ENCODE measurements at places on chromosomes 7 and 10.

GRCh38 chr7:134636008-134636449 is 10.6 kb upstream of the BPGM start:
- DNase-seq = peak; percentile 35

GRCh38 chr10:103748020-103748419 is 107.4 kb downstream of the SH3PXD2A start:
- DNase-seq = peak; percentile 34

DNA sequence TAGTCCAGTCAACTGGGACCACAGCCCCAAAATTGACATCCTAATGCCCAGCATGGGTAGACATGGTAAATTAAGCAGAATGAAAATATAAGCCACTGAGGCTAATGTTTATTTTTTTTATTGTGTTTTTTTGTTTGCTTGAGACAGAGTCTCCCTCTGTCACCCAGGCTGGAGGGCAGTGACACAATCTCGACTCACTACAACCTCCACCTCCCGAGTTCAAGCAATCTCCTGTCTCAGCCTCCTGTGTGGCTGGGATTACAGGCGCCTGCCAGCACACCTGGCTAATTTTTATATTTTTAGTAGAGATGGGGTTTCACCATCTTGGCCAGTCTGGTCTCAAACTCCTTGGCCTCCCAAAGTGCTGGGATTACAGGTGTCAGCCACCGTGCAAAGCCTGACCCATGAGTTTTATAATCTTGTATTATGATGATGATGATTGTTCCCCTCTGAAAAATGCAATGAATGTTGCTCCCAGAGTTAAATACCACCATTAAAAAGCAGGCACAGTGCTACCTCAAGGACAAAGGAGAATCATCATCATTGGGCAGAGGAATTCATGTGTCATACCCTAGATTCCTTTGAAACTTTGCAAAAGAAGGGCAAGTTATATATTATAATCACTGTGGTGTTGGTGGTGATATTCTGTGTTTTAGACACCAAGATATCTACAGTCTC is 228.0 kb downstream of the PARD3 start:
- no peak for DNase-seq

DNA sequence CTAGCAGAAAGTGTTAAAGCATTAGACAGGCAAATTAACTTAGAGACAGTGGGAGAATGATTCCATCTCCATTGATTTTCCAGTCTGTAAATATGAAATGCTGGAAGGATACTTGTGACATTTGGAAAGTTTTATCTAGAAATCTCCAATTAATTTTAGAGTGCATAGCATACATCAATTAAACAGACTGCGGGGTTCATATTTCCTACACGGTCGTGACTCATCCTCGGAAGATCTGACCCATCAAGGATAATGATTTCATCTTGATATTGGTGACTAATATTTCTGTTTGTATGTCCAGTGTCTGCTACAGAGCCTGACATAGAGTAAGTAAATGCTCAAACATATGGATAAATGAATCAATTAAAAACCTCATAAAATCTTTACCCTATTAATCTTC is 474.9 kb downstream of the KCNMA1 start:
- no peak for DNase-seq

- DNase-seq = no peak
Measured at GRCh38 chr10:6217611-6218010, 14.9 kb downstream of the PFKFB3 start.

DNA sequence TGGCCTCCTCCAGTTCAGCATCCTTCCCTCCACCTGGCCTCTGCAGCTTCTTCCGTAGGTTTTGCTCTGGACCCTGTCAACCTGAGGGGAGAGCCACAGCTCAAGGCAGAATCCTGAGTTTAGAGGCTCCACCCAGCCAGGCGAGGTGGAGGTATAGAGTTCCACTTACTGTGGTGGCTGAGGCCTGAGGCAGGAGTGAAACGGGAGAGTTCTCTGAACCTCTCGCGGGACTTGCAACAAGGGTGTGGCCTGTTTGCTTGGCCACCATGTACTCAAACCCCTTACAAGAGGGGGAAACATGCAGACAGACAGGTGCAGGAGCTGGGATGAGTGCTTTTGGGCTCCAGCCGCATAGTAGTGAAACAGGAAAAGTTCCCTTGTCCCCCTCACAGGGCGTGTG is 154.0 kb upstream of the C7orf33 start:
- DNase-seq = no peak

DNA sequence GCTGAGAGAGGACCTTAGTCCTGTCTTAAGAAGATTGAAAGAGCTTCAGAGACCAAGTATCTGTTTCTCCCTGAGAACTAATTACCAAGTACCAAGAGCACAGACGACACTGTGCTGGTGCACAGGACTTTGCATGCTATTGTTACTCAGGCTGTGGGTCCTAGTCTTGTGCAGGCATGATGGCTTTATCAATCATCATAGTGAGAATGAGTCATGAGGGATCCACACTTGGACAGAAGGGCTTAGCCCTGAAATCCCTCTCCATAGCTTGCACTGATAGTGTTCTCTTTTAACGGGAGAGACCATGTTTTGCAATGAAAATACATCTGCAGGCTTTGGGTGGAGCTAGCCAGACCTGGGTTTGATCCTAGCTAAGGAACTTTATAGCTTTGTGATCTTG is 93.3 kb downstream of the SORCS3 start:
- DNase-seq = no peak

DNA sequence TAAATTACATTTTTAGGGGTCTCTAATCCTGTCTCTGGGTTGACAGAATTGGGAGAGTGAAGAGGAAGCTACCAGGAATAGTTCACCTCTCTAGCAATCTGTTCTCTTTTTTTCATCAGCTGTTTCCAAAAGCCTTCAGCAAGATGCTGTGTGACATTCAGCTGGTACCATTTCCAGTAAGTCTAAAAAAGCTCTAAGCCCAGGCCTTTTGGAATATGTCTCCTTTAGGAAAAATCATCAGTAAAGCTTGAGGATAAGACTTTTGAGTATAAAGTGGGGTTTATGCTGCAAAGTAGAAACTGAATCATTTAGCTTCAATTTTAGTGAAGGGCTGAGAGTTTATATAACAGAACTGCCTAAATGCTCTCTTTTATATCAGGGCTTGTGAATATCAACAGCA is 81.5 kb downstream of the CCNY start:
- no peak for DNase-seq

DNA sequence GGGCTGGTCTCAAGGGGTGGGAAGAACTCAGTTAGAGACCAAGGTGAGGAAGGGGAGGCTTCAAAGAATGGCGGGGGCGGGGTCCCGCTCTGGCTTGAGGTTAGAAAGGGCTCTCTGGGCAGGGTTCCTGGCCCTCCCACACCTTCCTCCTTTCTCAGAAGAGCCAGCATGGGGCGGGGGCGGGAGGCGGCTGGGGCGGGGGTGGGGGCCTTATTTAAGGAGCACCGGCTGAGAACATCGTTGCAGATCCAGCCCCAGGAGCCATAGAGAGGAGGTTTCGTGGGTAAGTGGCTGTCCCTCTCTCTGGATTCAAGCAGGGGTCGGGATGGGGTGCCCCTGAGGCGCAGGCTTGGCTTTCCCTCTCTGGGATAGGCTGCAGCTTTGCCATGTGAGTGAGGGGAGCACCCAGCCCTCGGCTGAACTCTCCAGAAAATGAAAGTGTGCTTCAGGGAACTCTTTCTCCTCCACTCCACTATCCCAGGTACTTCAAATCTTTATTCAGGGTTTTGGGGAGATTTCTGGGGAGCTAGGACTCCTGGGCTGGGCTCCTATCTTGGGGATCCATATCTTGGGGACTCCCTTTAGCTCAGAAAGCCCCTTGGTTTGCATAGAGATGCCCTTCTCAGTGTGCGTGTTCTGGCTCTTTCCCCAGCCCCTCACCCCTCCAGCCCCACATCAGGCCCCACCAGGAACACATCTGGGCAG is 3.3 kb upstream of the CUEDC2 start:
- no peak for DNase-seq

DNA sequence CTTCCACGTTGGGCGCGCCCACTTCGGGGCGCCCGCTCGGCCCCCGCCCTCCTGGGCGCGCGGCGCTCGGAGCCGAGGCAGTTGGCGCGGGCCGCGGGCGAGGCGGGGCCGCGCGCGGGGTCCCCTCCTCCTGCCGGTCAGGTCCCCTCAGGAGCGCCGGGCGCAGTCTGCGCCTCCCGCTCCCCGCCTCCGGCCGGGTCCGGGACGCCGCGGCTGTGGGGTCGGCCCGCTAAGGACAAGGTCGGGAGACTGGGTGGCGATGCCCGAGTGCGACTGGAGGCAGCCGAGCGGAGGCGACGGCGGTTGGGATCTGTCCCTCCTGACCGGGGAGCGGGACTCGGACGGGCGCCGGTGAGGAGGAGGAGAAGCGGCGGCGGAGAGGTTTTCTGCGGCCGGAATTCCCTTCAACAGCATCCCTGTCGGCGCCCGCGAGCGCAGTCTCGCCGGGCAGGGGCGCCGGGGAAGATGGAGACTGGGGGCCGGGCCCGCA is at the start of gene ATRNL1:
TSS of gene ATRNL1 (plus strand) at position 80 of the 490 bp plus-strand sequence. CDS start at position 466, 386 bp downstream.
- peak; percentile 82 for DNase-seq

DNA sequence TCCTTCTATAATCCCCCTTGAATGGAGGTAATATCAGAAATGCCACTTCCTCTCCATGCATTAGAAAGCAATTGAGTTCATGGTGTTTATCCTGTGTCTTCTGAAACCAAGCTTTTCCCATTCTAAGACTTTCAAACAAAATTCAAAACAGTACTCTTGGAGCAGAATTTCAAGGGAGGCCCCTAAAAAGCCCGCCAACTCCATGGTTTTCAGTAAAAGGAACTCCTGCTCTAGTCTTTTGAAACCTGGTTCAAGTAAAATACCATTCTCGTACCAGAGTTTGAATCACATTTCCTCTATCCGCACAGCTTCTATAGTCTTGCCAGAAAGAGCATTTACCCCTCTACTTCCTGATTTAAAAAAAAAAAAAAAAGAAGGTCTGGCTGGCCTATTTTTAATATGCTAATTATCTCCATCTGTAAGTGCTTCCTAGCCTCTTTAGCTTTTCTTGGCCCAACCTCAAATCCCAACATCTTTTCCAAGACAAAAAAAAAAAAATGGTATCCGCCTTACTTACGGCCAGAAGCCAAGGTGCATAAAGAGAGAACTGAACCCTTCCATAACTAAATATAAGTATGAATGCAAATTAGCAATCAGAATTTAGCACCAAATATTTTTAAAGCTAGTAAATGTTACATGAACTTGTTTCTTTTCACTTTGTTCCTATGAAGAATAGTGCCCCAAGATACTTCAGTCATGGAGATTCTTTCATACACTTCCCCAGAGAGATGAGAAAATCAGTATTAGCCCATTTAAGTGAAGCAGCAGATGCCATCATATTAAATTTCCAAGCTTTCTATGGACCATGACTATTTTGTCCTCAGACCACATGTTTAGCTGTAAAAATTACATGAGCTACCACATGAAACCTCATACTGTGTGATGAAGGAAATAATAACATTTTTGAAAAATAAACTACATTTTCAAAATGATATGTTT is 199.9 kb upstream of the FAM3C start:
- DNase-seq = peak; percentile 18

DNA sequence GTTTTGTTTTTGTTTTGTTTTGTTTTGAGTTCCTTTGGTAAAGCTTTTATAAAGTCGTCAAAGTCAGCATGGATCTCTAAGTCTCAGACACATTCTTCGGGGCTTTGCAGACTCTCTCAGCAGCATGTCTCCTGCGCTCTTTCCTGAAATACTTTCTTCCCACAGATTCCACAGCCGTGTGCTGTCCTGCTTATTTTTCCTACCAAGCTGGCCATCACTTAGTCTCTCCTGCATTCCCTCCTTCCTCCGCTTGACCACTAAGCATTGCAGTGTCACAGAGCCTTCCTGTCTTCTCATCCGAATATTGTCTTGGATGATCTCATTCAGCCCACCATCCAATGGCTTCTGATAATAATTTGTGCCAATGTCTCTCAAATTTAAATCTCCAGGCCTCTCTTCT is 434.3 kb upstream of the C7orf33 start:
- DNase-seq = no peak

DNA sequence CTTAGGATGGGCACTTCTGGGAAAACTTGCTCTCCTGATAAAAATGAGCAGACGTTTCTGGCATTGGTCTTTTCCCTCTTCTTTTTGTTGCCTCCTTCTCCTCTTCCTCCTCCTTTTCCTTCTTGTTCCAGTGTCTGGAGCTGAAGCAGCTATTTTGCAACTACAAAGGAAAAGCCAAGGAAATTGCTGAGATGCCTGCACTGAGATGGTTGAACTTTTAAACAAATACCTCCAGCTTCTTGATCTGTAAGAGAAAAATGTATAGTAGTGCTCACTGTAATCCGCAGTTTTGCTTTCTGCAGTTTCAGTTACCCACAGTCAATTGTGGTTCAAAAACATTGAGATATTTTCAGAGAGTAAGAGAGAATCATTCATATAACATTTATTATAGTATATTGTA is 7.5 kb upstream of the SND1 start:
- DNase-seq = no peak

- DNase-seq = no peak
Measured at GRCh38 chr10:64062793-64063192, 541.6 kb downstream of the REEP3 start.

DNA sequence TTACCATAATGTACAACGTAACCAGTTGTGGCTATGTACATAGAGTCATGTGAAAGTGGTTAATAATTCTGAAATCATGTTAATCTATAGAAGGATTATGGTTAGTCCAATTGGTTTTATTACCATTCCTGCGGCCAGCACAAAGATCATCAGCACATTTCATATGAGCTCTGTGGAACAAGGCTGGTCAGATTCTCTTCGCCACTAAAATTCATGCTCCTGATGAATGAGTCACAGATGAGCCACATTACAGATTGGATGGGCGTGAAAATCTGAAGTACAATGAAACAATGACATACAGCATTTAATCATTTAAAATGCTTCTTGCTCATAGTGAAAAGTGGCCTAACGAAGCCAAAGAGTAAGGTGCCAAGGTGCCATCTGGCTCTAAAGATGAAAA is 716.2 kb upstream of the PHF14 start:
- DNase-seq = no peak

- peak; percentile 91 for DNase-seq
Measured at GRCh38 chr10:103855424-103855823, at the start of gene SH3PXD2A. Gene SH3PXD2A (minus strand): TSS chr10:103855576. CDS start chr10:103855266, 310 bp downstream.

- DNase-seq = peak; percentile 13
Measured at GRCh38 chr10:18542832-18543231, 108.6 kb downstream of the NSUN6 start.

GRCh38 chr7:142696456-142697179 is 52.7 kb upstream of the PRSS1 start:
- DNase-seq = no peak

DNA sequence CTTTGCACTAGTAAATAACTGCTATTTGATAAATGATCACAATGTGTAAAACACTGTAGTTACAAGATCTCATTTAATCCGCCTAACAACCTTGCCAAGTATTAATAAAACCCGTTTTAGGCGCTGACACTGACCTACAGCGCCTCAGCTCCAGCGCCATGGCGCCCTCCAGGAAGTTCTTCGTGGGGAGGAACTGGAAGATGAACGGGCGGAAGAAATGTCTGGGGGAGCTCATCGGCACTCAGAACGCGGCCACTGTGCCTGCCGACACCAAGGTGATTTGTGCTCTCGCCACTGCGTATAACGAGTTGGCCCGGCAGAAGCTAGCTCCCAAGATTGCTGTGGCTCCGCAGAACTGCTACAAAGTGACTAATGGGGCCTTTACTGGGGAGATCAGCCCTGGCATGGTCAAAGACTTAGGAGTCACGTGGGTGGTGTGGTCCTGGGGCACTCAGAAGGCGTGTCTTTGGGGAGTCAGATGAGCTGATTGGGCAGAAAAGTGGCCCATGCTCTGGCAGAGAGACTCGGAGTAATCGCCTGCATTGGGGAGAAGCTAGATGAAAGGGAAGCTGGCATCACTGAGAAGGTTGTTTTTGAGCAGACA is 1.1 kb upstream of the TNPO3 start:
- DNase-seq = no peak

Measured in stomach (tissue), 19 donors.